Stimulated activated CD8-positive, alpha-beta memory T cell treated with anti-CD3 and anti-CD28 coated beads, Interleukin-4, amount 100 ng/mL, for 4 hours (primary cell): ENCODE measurements at places on chromosomes 11 and 22.
A peak's percentile ranks its signal among the peaks of the same experiment; 100 is the strongest.

DNA sequence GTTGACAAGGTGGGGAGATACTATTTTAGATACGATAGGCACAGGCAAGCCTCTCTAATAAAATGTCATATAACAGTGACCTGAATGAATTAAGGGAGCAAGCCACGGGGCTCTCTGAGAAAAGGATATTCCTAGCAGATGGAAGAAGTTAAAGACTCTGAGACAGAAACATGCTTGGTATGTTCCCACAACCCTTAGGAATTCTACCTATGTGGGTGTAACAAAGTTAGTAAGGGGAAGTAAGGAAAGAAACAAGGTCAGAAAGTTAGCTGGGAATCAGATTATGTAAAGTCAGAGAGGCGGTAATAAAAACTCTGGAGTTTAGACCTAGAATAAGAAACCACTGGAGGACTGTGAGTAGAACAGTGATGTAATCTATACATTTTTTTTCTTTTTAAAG, 59.7 kb upstream of the GDPD4 start:
- DNase-seq, result no peak

DNA sequence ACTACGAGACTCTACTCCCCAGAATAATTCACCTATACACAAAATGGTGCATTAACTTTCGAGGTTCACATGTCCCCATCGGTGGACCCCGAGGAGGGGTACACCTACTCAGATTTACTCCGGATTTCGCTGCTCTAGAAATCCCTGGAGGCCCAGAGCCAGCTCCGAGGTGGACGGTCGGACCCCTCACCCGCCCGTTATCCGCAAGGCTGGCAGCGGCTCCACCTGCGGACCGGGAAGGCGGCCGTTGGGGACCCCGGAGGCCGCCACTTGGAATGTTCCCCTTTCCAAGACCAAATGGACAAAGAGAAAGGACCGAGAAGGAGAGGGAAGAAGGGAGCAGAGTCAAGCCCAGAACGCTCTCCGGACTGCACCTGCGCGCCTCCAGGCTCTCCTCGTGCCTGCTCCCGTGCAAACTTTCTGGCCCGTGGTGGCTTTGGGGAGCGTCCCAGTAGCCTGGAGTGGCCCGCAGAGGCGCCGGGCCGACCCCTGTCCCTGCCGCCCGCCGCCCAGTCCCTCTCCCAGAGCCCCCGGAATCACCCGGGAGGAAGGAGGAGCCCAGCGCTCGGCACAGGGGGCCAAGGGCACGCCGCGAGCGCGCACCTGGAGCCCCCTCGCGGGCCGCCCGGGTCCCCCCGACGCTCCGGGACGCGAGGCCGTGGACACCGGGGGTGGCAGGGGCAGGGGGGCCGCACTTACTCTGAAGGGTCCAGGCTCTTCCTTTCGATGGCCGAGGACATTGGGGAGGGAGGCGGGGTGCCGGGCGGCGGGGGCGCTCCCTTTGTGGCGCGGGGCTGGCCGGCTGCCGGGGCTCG, 23.0 kb downstream of the LMO2 start:
- no peak for DNase-seq

- no peak for DNase-seq
Measured at GRCh38 chr11:71397961-71398360, 50.2 kb downstream of the DHCR7 start.

GRCh38 chr11:92253421-92253820, 28.8 kb downstream of the FAT3 start:
- DNase-seq, result no peak

DNA sequence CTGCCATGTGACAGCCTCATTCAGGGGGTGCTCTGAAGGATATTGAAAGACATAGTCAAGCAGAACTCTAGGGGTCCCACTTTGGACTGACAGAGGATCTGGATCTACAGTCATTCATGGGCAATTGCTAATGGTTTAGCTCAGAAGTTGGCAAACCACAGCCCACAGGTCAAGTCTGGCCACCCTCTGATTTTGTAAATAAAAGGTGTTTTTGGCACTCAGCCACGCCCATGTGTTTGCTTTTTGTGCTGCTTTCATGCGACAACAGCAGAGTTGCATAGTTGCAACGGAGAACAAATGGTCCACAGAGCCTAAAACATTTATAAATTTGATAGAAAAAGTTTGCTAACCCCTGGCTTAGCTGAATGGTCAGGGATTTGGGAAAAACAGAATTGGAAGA, 41.7 kb downstream of the RPS6KA4 start:
- DNase-seq, result no peak

- DNase-seq, result no peak
Measured at GRCh38 chr22:17370766-17371432, 1.6 kb downstream of the CECR2 start.

- no peak for DNase-seq
Measured at GRCh38 chr11:5042091-5042490, 4.2 kb upstream of the OR52J3 start.

GRCh38 chr11:1460986-1461825, 25.4 kb downstream of the MOB2 start:
- no peak for DNase-seq

DNA sequence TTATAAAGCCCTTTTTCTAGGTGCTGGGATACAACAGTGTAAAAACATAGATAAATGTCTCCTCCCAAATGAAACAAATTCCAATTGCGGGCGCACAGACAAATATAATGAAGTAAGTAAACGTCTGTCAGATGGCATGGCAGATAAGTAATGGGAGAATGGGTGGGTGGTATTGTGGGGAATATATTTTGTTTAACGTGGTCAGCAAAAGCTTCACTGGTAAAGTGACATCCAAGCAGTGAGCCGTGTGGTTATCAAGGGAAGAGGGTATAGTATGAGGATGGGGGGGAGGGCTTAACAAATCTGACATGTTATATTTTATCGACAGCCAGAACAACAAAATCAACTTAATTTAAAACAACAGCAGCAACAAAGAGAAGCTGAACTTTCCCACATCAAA, 1.2 kb downstream of the SVIP start:
- DNase-seq, result no peak

- DNase-seq, result no peak
Measured at GRCh38 chr11:119092880-119093842, 8.5 kb downstream of the HMBS start.

GRCh38 chr11:17014833-17015626, 816 bp upstream of the PLEKHA7 start:
- DNase-seq, result no peak

- peak; percentile 32 for DNase-seq
Measured at GRCh38 chr11:2892215-2892966, 6.8 kb upstream of the CDKN1C start.

DNA sequence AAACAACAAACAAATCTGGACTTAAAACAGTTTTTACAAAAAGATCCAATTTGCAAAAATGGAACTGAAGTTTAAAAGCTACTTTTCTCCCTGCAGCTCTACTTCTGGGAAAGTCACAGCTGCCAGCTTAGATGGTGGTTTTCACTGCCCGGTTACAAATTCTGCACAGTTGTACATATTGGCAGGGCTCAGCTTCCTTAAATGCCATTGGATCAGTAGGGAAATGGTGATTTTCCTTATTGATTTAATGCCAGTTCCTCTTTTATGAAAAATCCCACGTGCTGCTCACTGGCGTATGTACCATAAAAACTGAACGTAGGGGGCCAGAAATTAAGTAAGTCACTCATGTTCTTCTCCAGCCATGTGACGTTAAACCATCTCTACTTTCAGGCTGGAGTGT, 22.8 kb downstream of the GRAP2 start:
- no peak for DNase-seq

- no peak for DNase-seq
Measured at GRCh38 chr22:24060375-24060788, 49.3 kb downstream of the CABIN1 start.

DNA sequence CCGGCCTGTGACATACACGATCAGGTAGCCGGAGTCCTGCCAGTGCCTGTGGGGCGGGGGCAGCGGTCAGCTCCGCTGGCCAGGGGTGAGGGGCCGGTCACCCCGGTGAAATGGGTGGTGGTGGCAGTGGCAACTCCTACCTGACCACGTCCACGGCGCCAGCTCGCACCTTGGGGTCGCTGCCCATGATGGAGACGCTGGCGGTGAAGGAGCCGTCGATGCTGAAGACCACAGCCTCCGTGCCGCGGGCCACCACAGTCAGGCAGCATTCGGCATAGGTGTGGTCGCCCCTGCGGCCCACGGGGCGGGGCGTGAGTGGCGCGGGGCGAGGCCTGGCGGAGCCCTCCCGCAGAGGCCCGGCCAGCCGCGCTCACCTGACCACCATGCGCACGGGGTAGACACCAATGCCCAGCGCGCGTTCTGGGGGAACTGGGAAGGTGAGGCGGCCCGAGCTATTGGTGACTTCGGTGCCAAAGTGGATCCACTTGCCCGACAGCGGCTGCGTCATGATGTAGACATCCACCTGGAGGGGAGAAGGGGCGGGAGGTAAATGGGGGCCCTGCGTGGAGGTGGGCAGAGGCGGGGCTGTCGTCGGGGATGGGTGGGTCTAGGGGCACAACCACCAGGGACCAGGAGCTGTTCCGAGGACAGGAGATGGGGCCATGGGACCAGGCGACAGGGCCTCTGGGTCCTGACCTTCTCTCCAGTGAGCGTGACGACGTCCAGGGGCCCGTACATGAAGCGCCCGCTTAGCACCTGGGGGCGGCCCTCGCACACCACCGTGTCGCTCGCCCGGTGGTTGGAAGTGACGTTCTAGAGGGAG, 10.9 kb downstream of the AIP start:
- DNase-seq, result no peak

DNA sequence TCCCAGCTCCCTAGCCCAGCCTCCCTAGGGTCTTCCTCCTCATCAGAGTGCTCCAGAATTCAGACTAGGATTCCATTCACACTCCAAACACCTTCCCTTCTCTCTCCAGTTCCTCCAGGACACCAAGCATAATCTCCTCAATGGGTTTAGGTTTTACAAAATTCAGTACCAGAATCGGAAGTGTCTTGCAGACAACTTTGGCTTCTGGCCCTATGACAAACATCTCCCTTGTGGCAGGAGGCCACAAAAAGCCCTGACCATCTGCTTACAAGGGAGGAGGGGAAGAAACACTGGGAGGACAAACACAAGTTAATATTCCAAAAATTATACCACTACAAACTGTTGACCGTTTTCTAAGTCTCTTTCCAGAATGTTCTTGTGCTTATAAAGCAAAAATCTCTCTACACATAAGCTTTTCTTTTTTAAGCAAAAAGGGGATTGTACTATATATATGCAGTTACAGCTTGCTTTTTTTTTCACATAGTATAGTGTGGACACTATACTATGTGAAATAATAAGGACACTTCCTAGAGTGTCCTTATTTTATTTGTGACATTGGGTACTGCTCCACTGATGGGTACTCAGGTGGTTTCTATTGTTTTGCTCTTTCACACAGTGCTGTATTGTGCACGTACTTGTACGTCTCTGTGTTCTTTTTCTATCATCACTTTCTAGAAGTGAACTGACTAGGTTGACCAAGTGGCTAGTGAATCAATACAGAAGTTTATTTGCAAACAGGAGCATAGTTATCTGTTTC, 78.7 kb downstream of the BDNF start:
- no peak for DNase-seq

- DNase-seq, result no peak
Measured at GRCh38 chr11:40602866-40603552, 856.4 kb downstream of the LRRC4C start.

- DNase-seq, result no peak
Measured at GRCh38 chr11:103699216-103699615, 337.2 kb upstream of the DDI1 start.

GRCh38 chr11:112298535-112298934, 37.9 kb upstream of the PLET1 start:
- DNase-seq, result no peak

GRCh38 chr11:126284829-126285228, 1.9 kb downstream of the TIRAP start:
- DNase-seq, result peak; percentile 76

- no peak for DNase-seq
Measured at GRCh38 chr11:15097411-15097810, 17.3 kb upstream of the INSC start.

- no peak for DNase-seq
Measured at GRCh38 chr11:95138448-95138847, 48.8 kb downstream of the ENDOD1 start.

DNA sequence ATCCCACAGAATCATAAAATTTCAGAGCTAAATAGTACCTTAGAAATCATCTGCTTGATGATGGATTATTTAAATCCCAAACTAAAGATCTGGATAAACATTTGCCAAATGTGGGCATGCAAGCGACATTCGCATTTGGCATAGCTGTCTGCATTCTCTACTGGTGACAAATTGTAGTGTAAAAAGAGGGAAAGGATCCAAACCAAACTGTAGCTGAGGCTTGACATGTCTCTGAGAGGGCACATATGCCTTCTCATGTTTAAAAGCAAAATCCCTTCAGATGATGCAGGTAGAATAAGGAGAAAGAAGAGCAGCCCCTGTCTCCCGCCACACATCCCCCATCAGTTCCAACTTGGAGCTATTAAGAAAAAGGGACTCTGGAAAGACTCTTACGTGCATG, 257.5 kb upstream of the MTNR1B start:
- no peak for DNase-seq
